ENCODE measurements at places on chromosomes 2 and 18. TPM values are rescaled to one million over a fixed set of nuclear protein-coding genes. Genes with fewer than 3 reads are reported as not detected.

DNA sequence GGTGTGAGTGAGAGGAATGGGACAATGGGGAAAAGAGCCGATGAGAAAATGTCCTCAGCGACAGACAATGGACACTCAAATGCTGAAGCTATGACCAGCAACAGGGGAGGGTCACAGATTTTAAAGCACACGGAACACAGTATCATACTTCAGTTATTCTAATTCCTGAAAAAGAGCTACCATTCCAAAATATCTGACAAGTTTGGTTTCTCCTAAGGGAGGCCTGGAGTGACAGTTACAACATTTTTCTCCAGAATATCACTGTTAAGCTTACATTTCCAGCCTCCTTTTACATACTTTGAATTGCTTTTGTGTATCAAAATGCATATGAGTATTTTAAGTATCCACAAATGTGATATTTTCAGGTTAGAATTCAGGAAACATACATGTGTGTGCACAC lies 321.6 kb upstream of the THUMPD2 start:
- no peak for ATAC-seq

GRCh38 chr2:26144031-26144430 lies 28.9 kb upstream of the GAREM2 start:
- ATAC-seq, result no peak

DNA sequence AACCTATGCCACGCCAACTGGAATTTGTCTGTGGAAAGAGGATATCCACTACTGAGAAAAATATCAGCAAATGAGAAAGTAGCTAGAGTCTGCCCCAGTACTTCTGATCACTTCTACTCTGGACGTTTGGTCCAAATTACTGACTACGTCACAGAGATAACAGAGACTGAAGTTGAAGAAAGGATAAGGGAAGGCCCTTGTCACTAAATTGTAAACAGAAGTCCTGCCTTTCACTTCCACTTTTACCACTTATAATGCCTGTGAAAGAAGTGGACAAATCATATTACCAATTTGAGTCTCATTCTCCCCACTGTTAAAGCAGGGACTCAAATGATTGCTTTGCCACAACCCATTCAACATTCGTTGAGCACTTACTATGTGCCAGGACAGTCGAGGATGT lies 173.9 kb upstream of the ERBB4 start:
- no peak for ATAC-seq

The CCBE1 gene
- 0.04 TPM for total RNA-seq

DNA sequence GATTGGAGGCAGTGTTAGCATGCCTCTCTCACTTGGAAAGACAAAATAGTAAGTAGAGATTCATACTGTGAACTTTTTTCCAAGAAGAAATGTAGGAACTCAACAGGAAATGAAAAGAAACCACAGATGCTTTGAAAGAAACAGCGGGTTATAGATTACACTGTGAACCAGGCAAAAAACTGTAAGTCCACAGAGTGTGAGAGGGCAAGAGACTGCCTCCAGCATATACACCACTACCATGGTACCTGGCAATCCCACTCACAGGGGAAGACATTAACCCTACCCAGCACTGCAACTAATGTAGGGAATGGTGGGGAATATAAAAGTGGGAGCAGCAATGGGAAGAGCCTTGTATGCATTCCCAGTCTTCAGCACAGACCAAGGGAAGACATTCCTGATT lies 150.6 kb upstream of the GALNT5 start:
- no peak for ATAC-seq

The FBXO48 gene
- 2.3 TPM for total RNA-seq

GRCh38 chr2:231575612-231576256 lies 16.9 kb upstream of the TEX44 start:
- no peak for ATAC-seq

The NABP1 gene
- 98.4 TPM for total RNA-seq

The GKN2 gene
- not detected for total RNA-seq

The LCT gene
- total RNA-seq, result 1.0 TPM

DNA sequence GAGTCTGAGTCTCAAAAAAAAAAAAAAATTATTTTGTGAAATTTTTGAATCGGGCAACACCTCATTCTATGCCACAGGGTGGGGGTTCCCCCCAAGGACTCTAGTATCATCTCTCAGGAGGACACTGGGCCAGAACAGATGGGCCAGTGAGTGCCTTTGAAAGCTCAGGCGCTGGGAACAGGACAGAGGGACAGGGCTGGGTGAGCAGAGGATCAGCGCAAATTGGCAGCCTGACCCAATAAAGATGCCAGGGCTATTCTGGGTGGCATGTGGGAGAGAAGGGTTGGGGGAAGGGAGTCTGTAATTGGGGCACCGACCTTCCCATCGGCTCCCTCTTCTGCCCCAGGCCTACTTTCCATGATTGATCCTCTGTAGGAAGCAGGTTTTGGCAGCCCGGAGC lies 44.0 kb downstream of the KIF3C start:
- no peak for ATAC-seq

DNA sequence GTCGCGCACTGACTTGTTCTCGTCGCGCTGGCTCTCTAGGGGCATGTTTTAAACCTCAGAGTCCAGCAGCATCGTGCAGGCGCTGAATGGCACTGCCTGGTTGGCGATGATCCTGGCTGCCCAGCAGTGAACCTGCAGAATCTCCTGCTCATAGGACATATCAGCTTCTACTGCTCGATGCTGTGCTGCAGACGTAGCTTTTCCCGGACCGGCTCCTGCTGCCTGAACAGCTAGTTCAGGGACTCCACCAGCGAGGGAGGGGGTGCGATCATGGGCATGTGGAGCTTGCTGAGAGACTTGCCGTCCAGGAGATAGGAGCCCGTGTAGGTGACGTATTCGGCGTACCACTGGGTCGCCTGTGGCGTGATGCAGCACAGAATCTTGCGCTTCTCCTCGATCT lies 890.0 kb upstream of the LRRTM1 start:
- ATAC-seq, result no peak

- no peak for ATAC-seq
Measured at GRCh38 chr2:150531591-150531990, 44.1 kb upstream of the RND3 start.

The FHOD3 gene
- not detected for total RNA-seq

GRCh38 chr2:170643346-170643745 lies 71.8 kb upstream of the SP5 start:
- no peak for ATAC-seq

- ATAC-seq, result no peak
Measured at GRCh38 chr2:221530653-221531037, 41.5 kb downstream of the EPHA4 start.

The ZNF892 gene
- 3.5 TPM for total RNA-seq

The PDE11A gene
- not detected for total RNA-seq

GRCh38 chr2:215882689-215883088 lies 130.7 kb downstream of the MREG start:
- no peak for ATAC-seq

GRCh38 chr18:79547413-79548076 lies 132.1 kb upstream of the CTDP1 start:
- ATAC-seq, result no peak

DNA sequence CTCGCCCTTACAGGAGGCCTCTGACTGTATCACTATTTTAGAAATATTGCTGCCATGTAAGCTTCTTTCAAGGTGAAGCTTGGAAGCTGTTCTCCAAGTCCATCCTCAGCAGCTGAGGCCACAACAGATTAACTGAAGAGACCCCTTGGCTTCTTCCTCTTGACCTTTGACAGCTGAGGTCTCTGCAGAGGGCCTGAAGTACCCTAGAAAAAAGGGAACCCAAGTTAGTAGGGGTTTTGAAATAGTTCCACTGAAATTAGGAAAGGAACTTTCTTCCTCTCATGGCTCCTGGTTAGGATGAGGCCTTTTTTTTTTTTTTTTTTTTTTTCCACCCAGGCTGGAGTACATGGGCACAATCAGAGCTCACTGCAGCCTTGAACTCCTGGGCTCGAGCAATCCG lies 15.5 kb upstream of the IHH start:
- ATAC-seq, result no peak

The CAPN14 gene
- 0.53 TPM for total RNA-seq

- no peak for ATAC-seq
Measured at GRCh38 chr2:27572439-27572838, 10.4 kb upstream of the ZNF512 start.

DNA sequence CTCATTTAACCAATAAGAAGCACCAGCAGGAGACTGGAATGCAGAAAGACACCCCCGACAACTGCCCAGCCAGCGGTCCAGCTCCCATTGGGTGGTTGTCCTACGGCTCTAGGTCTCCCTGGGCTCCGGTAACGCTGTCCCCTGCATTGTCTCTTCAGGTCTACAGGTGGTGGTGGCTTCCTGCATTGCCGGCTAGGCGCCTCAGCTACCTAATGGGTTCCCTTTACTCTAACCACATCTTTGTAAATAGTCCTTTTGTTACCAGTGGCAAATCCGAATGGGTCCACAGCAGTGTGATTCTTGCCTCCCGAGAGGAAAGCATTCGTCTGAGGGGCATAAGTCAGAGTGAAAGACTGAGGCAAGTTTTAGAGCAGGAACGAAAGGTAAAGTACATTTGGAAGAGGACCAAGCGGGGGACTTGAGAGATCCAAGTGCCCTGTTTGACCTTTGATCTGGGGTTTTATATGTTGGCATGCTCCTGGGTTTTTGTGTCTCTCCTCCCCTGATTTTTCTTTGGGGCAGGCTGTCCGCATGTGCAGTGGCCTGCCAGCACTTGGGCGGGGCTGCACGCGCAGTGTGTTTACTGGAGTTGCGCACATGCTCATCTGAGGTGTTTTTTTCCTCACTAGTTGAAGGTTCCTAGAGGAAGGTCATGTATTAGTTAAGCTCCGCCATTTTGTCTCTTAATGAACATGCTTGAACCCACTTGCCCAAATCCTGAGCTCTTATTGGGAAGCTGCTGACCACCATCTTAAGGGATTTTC lies 11.0 kb downstream of the FABP1 start:
- no peak for ATAC-seq

DNA sequence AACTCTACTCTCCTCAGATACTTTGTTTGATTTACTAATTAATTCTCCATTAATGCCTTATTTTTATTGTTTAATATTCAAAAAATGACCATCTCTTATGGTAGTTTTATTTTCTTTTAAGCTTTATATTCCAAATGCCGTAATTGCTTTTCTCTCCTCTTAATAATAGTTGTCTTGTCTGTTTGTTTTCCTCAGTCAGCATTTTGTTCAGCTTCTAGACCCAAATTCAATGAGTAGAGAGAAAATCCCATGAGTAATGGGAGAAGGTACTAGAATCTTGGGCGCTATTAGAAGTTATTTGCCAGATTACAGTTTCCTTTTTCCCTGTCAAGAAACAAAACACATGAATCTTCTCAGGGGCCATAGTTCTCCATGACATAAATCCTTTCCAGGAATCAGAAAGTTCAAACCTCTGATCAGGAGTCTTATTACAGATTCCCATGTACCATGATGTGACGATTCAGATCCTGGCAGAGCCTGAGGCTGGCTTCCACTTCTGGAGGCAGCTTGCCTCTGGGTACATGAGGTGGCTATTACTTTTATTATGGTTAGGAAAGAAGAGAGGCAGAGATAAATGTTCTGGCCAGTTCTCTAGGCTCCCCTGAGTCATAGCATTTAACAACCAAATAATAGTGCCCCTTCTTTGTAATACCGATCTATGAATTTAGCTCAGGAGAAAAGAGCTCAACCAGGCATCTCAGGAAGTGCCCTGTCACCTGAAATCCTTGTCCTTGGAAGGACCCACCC lies 485.1 kb upstream of the SETBP1 start:
- no peak for ATAC-seq

The DSG2 gene
- total RNA-seq, result 0.09 TPM

- no peak for ATAC-seq
Measured at GRCh38 chr2:207504513-207505170, 25.1 kb upstream of the CREB1 start.

- ATAC-seq, result peak; percentile 81
Measured at GRCh38 chr18:62957885-62958472, 242.6 kb downstream of the PHLPP1 start.

DNA sequence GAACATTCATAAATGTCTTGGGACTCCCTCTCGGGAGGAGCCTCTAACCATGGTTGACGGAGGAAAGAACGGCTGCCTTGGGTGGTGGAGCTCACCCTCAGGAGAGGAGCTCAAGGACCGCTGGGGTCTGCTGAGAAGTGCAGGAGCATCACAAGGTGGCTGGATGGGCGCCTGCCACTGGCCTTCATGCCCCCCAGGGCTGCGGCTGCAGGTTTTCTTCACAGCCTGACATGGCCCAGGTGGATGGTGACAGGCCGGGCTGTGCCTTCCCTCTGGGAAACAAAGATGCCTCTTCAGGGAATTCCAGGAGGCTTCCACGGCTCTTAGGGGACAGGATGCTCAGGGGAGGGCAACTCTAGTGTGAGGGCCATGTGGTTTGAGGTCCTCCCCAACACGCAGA lies 119.5 kb upstream of the PXDN start:
- no peak for ATAC-seq

The PRKAG3 gene
- not detected for total RNA-seq

DNA sequence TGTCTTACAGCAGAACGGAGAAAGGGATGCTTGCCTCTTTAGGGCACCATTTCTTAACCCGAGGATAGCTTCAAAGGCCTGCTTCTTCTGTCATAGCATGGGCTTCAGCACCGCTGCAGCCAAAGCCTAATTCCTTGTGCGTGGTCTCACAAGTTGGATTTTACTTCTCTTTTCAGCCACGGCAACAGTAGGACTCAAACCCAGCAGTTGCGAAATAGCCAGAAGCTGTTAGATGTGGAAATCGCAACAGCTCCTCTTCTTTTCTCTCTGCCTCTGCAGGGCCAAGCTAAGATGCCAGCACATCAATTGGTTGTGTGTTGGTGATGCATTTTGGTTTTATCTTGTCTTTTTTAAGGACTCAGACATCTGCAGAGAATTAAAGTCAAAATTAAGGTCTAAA lies 3.1 kb downstream of the NRXN1 start:
- no peak for ATAC-seq

- no peak for ATAC-seq
Measured at GRCh38 chr2:1742681-1743395, 1.5 kb downstream of the PXDN start.

The DSC2 gene
- total RNA-seq, result not detected

DNA sequence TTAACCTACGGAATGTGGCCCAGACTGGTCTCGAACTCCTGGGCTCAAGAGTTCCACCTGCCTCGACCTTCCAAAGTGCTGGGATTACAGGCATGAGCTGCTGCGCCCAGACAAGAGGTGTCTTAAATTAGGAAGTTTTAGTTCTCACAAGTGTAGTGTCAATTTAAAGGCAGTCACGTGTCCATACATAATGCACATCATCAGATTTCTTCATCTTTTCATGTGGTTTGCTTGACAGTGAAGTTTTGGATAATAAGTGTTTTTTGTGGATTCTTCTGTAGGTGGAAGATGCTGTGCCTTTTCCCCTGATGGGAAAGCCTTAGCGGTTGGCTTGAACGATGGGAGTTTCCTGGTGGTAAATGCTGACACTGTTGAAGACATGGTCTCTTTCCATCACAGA lies 147.5 kb downstream of the RTN4 start:
- no peak for ATAC-seq

The TUBA4B gene
- total RNA-seq, result not detected

GRCh38 chr2:950080-950966 lies at the start of gene SNTG2:
Gene SNTG2 (plus strand): TSS chr2:950849. CDS start chr2:950997, 148 bp downstream.
- ATAC-seq, result peak; percentile 67

The SLC9A2 gene
- not detected for total RNA-seq

The OTOS gene
- total RNA-seq, result not detected
